ENCODE measurements at places on chromosomes 4 and X. TPM values are rescaled to one million over a fixed set of nuclear protein-coding genes. Genes with fewer than 3 reads are reported as not detected.

DNA sequence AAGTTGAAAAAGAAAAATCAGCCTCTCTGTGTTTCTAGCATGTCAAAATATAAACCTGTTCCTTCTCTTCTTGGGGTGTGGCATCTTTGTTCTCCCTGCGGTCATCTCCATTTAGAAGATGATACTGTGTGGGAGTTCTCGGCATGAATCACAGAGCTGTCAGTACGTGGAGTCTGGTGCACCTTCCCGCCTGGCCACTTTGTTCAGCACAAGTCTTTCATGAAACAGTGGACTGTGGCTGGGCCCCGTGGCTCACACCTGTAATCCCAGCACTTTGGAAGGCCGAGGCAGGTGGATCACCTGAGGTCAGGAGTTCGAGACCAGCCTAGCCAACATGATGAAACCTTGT, 166.5 kb downstream of the MAML3 start:
- no peak for DNase-seq

DNA sequence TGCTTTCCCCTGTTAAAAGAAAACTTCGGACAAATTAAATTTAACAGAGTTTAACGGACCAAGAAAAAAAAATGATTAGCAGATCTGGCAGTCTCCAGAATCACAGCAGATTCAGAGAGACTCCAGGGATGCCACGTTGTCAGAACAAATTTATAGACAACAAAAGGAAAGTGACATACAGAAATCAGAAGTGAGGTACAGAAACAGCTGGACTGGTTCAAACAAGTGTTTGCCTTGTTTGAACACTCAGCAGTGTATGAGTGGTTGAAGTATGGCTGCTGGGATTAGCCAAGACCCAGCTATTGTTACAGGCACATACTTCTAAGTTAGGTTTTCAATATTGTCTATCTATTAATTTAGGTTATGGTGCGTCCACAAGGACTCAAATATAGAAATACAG, 19.1 kb downstream of the PIR start:
- no peak for DNase-seq

- DNase-seq, result no peak
Measured at GRCh38 chr4:140158365-140159030, 4.5 kb upstream of the MAML3 start.

DNA sequence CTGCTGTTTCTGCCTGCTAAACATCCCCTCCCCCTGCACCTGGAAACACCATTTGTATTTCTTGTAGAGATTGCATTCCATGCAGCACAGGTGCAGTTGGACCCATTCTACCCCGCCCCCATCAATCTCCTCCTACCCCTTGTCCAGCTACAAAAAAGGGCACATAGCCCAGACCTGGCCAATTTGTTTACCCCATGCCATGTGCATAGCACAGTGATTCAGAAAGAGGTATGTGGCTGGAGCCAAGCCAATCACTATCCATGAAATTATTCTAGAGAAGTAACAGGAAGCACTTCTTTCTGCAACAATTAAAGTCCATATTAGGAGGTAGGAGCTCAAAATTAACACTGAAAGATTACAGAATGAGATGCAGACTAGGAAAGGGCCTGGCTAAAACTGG, 20.2 kb upstream of the TMEM184C start:
- no peak for DNase-seq

DNA sequence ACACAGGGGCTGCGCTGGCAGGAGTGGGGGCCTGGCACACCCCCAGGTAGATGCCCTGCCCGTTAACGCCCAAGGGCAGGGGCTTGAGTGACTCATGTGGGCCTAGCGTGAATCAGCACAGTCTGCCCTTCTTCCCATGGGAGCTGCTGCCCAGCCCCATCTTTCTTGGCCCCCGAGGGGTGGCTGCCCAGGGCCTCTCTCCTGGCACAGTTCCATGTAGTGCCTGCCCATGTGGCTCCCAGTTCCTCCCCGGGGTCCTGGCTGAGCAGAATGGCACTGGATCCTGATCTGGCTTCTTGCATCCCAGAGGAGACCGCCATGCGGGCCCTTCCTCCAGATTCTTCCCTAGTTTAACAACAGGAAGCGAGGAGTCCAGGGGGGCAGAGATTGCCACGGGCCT, 2.1 kb upstream of the AVPR2 start:
- no peak for DNase-seq

DNA sequence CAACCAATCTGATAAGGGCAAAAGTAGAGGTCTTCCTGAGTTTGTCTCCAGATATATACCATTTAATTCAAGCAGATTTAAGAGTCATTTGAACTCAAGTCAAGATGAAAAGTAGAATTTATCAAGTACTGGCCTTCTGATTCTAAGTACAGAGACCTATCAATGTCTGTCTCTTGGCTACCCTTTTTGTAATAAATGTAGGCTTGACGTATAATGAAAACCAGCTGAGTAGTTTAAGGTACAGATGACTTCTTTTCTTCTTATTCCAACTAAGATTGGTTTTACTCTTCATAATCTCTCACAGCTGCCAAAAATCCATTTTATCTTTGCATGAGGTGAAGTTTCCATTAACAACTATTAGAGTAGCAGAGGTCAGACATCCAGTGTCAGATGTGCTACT, 867.6 kb downstream of the FAT4 start:
- no peak for DNase-seq

- DNase-seq, result no peak
Measured at GRCh38 chr4:62622089-62622488, 1422.0 kb downstream of the ADGRL3 start.

PRSS48 gene
- total RNA-seq, result not detected

- no peak for DNase-seq
Measured at GRCh38 chr4:170374770-170375169, 285.0 kb upstream of the AADAT start.

DNA sequence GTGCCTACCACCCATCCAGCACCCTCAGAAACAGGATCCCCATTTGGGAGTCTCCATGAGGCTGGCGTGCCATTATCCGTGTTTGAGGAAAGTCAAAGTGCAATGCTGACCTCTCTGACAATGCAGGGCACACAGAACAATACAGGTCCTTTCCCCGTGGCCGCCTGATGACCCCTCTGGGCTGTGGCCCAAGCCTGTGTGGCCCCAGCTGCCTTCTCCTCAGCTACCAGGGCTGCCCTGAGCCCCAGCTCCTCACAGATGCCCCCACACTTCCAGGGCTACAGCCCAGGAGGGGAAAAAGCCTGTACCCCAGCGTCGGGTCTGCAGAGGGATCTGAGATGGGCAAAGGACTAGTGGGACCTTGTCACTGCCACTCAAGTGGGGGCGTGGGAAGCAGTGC, 15.5 kb downstream of the ZFYVE28 start:
- no peak for DNase-seq

NUDT10 gene
- 1.2 TPM for total RNA-seq

- DNase-seq, result no peak
Measured at GRCh38 chrX:21885568-21885967, 29.8 kb downstream of the YY2 start.

GRCh38 chr4:173488656-173489055, 41.4 kb downstream of the HAND2 start:
- no peak for DNase-seq

DNA sequence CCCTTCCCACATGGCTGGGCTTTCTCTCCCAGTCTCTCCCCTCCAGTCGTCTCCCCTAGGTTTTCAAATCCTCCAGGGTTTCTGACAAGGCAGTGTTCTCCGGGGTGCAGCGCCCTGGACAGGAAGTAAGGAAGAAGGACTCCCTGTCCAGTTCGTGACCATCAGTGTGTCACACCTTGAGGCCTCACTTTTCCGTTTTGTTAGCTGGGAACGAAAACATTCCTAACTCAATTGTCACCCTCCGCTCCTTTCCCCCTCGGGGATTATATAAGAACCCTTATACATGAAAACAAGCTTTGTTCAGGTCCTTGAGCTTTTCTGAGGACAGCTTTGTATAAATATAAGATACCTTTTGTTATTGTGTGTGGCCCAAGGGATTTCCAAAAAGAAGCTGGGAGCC, 92.1 kb downstream of the KDR start:
- no peak for DNase-seq

GRCh38 chr4:159281771-159282170, 178.9 kb downstream of the RAPGEF2 start:
- DNase-seq, result no peak
